ENCODE measurements at places on chromosomes 11 and 22. TPM values are rescaled to one million over a fixed set of nuclear protein-coding genes. Genes with fewer than 3 reads are reported as not detected.

GRCh38 chr22:24205438-24206195, 24.3 kb downstream of the SUSD2 start:
- DNase-seq: no peak

DNA sequence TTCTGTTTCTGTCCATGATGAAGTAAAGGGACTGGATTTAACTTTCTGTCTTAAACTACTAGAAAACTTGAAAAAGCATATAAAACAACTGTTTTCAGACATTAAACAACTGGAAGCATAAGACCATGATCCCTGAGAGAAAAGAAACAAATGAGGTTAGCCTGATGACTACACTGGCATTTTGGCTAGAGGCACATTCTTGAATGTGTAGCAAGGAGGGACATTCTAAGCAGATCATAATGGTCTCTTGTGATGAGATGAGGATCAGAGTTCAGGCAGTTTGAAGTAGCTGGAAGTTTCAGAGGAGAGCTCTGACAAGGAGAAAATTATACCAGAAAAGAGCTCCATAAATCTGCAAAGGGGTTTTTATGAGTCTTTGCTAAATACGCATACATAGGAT, 75.4 kb downstream of the AASDHPPT start:
- DNase-seq: no peak

DNA sequence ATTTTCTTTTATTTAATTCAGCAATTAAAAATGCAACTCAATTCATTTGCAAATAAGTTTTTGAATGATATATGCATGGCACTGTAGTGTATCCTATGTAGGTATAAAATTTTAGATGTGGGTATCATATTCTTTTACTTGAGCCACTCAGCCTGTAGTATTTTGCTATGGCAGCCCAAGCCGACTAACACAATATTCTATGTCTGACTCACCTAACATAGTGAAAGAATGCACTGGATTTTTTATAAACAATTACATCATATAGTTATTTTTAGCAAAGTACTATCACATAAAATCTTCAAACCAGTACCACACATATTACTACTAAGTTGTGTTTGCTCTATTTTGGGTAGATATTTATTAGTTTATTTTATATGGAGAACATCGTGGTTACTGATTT, 21.9 kb upstream of the GRIA4 start:
- DNase-seq: no peak

The KRTAP5-1 gene
- total RNA-seq: not detected

GRCh38 chr22:22376352-22376706, 131.7 kb downstream of the VPREB1 start:
- DNase-seq: no peak

DNA sequence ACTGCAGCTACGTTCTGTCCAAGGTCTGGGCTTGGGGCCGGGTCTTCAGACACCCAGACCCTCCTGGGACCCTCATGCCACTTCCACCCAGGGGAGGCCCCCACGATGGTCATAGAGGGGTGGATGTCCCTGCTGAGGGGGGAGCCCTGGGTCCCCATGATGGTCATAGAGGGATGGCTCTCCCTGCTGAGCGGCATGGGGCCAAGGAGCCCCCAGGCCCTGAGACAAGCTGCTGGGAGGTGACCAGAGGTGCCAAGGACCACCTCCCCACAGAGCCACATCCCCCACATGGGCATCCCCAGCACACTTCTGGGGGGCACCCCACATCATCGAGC, 7.2 kb downstream of the MUC5B start:
- DNase-seq: no peak

The KDELR3 gene
- total RNA-seq: 14.9 TPM

DNA sequence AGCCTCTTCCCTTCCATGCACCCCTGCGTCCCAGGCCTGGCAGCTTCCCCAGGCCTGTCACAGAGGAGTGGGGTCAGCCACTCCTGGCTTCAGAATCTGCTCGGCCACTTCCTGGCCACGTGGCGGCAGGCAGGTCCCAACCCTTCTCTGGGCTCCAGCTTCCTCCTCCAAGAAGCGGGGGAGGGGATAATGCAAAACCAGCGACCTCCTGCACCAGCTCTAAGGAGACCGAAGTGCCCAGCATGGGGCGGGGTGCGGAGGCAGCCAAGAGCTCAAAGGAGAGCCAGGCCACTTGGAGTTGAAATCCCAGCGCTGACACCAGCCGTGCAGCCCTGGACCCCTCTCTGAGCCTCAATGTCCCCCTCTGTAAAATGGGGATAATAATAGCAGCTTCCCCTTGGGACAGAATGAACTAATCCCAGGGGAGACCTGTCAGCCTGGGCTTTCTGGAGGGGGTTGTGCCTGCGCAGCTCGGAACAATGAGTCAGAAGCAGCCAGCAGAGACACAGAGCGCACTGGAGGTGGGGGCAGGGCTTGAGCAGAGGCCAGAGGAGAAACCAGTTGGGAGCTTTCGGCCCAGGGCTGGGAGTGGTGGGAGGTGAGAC, 22.8 kb upstream of the PICK1 start:
- peak; percentile 86 for DNase-seq

- DNase-seq: no peak
These were observed 2.6 kb downstream of the OVOL1 start for GRCh38 chr11:65789230-65790103.

DNA sequence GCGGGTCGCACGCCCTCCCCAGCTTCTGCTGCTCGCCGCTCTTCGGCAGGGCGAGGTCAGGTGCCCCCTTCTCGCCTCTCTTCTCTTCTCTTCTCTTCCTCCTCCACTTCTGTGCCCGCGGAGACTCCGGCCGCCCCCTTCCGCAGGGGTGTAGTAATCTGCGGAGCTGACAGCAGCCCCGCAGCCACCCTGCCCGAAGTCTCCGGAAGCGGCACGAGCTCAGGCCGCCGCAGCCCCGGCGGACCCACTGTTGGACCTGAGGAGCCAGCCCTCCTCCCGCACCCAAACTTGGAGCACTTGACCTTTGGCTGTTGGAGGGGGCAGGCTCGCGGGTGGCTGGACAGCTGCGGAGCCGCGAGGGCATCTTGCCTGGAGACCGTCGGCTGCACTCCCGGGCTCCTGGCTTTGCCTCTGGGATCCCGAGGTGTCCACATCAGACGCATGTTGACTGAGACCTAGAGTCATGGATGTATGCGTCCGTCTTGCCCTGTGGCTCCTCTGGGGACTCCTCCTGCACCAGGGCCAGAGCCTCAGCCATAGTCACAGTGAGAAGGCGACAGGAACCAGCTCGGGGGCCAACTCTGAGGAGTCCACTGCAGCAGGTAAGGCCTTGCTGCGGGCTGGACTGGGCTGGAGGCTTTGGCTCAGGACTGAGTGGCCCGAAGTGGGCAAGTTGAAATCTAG, 486 bp downstream of the STIM1 start:
- DNase-seq: no peak

DNA sequence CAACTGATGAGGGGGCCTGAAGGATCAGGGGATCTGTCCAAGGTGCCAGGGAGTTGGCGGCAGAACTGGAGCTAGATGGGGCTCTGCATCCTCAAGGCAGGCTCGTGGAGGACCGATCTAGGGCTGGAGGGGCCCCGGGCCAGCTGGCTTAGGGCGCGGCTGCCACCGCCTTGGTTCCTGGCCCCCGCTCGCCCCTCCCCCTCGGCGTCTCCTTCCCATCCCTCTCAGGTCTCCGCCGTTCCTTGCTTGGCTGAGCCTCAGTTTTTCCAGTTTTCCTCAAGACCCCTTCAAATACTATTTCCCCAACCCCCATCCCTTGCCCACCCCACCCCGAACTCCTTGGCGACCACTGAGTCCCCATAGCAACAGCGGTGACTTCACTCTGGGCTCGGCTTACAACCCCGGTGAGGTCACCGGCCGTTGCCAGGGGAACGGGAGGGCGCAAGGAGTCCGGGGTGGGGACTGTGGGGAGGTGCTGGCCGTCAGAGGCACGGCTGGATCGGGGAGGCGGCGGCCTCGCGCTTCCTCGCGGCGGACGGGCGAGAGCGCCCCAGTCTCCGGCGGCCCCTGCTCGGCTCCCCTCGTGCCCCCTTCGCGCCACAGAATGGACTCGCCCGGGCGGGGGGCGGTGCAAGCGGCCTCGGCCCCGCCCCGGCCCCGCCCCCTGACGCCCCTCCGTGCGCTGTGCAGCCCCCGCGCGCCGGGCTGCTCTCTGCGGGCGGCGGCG, 7.5 kb downstream of the FREY1 start:
- DNase-seq: peak; percentile 76

DNA sequence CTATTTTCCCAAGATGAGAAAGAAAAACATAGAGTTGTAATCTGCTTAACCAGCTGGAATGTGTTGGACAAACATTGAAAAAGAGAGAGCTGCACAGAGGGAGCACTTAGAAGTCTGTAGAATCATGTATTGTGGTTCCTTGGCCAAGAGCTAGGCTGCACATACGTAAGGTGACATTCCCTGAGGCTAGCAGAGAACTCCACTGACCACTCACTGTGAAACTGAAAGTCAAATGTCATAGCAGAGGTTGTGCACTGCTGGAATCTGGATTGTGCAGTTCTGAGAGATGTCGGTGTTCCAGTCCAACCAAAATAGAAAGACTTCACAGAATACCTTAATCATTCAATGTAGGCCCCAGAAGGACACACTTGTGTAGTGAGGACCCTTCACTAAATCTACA, 772.8 kb upstream of the RAG2 start:
- DNase-seq: no peak

GRCh38 chr11:66061268-66061667, 8.8 kb upstream of the PACS1 start:
- no peak for DNase-seq

DNA sequence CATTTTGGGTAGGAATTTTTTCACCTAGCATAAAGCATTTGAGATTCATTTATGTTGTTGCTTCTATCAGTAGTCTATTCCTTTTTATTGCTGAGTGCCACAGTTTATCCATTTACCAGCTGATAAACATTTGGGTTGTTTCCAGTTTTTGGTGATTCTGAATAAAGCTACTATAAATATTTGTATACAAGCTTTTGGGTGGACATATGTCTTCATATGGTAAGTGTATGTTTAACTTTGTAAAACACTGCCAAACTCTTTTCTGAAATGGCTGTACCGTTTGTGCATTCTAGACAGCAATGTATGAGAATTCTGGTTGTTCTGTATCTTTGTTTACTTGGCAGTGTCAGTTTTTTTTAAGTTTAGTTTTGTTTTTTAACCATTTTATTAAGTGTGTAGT, 16.9 kb downstream of the USP47 start:
- DNase-seq: no peak

The SLC1A2 gene
- 0.32 TPM for total RNA-seq

DNA sequence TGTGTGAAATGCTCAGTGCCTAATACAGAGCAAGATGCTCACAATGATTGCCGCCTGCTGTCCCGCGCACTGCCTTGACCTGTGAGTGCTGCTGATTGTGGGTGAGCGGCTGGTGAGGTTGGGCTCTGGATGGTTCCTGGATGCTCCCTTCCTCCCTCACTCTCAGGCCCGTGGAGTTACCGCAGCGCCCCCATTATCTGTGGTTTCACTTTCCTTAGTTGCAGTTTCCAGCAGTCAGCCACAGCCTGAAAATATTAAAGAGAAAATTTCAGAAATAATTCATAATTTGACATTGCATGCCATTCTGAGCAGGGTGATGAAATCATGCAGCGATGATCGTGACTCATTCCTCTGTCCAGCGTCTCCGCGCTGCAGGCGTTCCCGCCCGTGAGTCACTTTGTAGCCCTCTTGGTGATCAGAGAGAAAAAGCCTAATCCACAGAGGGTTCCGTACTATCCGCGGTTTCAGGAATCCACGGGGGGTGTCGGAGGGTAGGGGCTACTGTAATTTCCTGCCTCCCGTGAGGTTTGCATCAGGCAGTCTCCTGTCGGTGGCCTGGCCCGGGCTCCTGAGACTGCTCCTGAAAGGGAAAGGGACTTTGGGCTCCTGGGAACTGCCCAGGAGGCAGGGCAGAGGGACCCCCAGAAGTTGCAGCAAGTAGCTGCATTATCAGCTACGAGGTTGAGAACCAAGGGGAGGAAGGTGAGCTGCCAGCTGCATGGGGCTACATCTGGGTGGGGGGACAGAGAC, 10.6 kb downstream of the RPL3 start:
- DNase-seq: peak; percentile 87

GRCh38 chr11:70174547-70175235, 28.4 kb upstream of the FADD start:
- DNase-seq: no peak

GRCh38 chr11:27621405-27622161, 78.7 kb downstream of the BDNF start:
- DNase-seq: no peak

GRCh38 chr11:60910281-60910687, 3.7 kb upstream of the TMEM109 start:
- no peak for DNase-seq

DNA sequence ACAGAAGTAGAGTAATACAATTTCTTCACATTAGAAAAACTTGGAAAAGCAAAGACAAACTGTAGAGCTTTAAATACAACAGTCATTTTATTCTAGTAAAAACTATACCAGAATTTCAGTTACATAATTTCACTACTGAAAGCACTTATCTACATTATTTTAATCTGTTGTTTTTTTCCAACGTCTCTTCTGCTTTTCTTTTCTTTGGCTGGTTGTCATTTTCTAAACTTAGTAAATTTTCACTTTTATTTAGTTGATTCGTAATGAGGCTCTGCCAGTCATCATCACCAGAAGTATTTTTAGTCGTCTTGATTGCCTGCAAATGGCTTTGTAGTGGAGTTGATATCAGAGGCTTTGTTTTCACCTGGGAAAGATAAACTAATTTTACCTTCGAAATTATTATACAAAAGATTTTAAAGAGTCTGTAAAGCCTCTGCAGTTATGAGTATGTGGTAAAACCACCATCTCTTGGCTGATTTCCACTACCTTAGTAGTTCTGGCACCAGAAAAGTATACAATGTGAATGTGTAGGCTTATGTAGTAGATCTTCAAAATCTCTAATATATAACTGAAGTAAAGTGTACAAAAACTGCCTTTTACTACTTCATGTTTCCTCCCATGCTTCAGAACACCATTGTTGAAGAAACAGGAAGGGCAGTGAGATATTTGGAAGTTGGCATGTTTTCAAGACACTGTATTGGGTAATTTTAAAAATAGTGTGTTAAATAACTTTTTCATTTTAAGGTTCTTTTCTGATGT, 19.2 kb downstream of the EIF3M start:
- no peak for DNase-seq

The UCP3 gene
- 1.6 TPM for total RNA-seq

GRCh38 chr11:5291207-5291838, 10.4 kb downstream of the OR51B4 start:
- no peak for DNase-seq

DNA sequence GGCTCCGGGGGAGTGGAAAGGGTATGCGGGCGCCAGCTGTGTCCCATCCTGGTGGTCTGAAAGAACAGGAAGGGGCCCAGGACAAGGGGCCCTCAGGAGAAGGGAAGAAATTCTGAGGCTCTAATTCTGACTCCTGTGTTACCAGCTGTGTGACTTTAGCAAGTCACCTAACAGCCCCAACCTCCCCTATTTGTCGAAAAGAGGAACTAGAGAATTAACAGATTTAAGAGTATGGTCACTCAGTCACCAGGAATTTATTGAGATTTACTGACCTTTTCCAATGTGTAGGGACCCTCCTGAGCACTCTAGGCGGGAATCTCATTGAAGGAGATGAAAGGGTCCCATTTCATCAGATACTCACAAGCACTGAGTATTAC, 14.6 kb downstream of the RPS6KA4 start:
- no peak for DNase-seq

The COPB1 gene
- total RNA-seq: 115 TPM
